SK-N-SH (cell line): ENCODE measurements at places on chromosomes 3 and 15. TPM values are rescaled to one million over a fixed set of nuclear protein-coding genes. Genes with fewer than 3 reads are reported as not detected.
A peak's percentile ranks its signal among the peaks of the same experiment; 100 is the strongest.

DNA sequence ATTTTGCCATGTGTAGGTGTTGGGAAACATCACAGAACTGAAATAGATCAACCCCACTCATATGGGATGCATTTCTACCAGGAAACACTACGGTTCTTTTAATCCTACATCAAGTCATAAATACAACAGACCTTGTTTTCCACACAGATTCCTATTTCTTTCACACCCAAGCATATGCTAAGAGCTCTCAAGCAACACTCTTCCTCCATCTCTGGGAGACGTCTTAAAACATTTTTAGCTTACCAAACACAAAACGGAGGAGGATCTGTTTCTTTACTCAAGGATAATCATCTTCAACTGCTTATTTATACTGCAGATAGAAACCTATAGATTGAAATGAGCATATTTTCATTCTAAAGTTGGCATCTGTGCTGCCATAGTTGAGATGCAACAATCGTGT is 5.1 kb downstream of the GJD2 start:
- DNase-seq: no peak

DNA sequence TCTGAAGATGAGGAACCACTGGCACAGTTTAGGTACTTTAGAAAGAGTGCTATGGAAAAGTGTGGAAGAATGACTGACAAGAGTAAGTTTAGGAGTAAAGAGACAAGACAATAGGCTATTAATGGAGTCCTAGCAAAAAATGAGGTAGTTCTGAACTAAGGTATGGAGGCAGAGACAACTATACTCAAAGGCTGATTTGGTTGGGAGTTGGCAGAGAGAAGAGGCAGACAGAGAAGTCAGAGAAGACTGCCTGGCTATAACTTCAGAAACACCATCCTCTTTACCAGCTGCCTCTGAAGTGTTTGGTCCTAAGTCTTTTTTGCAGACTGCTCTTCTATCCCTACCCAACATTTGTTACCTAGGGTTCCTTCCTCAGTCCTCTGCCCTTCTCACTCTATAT is 19.2 kb downstream of the DYNC1LI1 start:
- no peak for DNase-seq

Gene DZIP1L
- 6.4 and 8.0 TPM in 2 replicates for polyA plus RNA-seq

Gene SPINK8
- not detected in 2 replicates for polyA plus RNA-seq

DNA sequence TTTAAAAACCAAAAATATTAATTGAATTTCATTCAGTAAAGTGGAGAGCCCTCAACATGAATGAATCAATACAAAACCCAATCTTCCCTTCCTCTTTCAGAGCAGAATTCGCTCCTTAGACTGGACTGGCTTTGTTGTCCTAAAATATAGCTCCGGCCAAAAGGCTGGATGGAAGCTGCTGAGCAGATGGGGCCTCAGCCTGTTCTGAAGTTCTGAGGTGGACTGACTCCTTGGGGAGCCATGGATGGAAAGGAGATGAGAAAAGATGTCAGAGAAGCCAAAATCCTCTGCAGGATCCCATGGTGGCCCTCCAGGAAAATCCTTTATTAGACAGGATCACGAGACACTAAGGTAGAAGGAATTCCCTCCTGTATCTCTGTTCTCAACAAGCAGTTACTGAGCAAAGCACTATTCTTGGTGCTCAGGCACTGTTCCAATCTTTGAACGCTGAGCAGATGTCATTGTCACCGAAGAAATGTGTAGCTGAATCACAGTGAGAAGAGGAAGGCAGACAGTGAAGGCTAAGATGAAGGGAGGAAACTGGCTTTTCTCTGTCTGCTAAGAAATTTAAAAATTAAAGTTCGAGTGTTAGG is 122.0 kb downstream of the SEMA6D start:
- no peak for DNase-seq

GRCh38 chr3:23576379-23576959 is 229.3 kb upstream of the UBE2E1 start:
- DNase-seq: no peak

DNA sequence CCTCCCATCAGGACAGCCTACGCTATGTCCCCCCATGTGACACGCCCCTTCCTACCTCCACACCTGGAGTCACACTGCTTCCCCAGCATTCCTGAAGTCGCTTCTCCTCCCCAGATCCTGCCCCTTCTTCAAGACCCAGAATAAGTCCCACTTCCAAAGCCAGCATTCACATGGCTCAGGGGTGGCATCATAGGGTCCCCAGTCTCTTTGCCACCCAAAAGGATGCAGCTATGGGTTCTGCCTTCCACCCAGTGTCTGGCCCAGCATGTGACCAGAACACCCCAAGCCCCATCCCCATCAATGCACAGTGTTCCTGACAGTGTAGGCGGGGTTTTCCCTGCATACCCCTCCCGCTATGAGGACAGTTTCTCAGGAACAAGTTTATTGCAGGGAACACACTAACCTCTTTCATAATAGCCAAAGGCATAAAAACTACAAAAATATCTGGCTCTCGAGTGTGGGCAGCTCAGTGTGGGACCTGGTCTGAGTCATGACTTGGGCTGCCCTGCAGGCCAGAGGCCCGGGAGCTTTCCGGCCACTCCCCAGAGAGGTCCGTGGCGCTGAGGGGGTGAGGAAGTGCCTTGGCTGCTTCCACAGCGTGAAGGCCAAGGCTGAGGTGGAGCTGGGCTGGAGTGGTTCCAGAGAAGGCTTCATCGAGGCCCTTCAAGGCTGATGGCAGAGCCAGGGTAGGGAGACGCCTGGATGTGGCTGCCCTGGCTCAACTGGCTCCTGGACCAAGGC is 5.8 kb downstream of the ISLR start:
- DNase-seq: peak; percentile 37

- no peak for DNase-seq
These were observed 90.2 kb downstream of the NFKBIZ start for GRCh38 chr3:101939361-101940049.

Gene MYL3
- not detected in 2 replicates for polyA plus RNA-seq

GRCh38 chr3:10280177-10280529 is 12.6 kb downstream of the GHRL start:
- no peak for DNase-seq

- DNase-seq: no peak
These were observed 129.9 kb upstream of the TSC22D2 start for GRCh38 chr3:150278195-150278594.

DNA sequence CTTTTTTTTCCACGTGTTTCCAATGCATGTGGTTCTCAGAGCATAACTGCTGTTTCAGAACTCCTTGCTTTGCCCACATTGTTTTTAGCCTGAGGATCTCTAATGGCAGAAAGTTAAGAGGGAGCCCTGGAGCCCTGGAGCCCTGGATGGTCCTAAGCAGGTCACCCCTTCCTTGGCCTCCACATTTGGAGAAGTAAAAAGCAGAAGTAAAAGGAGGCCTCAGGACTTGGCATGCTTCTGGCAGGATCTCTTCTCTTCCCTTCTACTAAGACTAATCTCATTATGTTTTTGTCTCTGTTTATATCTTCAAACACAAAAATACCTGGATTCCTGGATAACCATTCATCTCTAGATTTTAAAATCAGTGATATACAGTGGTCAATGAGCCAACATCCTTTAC is 50.1 kb downstream of the P2RY1 start:
- DNase-seq: no peak

GRCh38 chr15:57923750-57924149 is 141.8 kb downstream of the ALDH1A2 start:
- no peak for DNase-seq

Gene DRD3
- polyA plus RNA-seq: not detected in 2 replicates

GRCh38 chr3:11901286-11901875 is 54.7 kb upstream of the TAMM41 start:
- no peak for DNase-seq

- no peak for DNase-seq
These were observed 10.9 kb downstream of the DNAH1 start for GRCh38 chr3:52326976-52327375.

- no peak for DNase-seq
These were observed 5.7 kb downstream of the LPCAT4 start for GRCh38 chr15:34361278-34361677.

Gene LIPH
- 0.06 TPM in 1 of 2 replicates, not detected in the other for polyA plus RNA-seq

Gene ABHD17C
- 9.2 and 11.7 TPM in 2 replicates for polyA plus RNA-seq

- DNase-seq: no peak
These were observed 40.7 kb upstream of the MAP3K13 start for GRCh38 chr3:185322101-185322719.

DNA sequence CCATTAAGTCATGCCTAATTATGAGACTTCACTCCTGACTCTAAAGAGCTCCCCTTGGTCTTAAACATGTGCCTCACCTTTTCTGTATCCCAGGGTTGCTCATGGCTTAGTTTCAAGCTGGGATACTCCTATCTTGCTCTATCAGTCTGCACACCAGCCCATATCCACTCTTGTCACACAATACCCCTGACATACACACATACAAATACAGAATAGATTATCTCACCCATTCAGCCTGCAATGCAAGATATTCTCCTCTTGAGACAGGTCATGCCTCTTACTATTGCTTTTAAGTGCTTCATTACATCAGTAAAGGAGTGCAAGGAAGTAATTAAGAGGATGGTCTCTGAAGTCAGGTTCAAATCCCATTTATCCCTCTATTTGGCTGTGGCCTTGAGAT is 587.3 kb downstream of the IGSF11 start:
- DNase-seq: no peak

GRCh38 chr3:41711651-41712050 is 250.3 kb downstream of the ULK4 start:
- DNase-seq: no peak

Gene PAQR5
- polyA plus RNA-seq: 3.9 and 4.3 TPM in 2 replicates

GRCh38 chr3:51099794-51100535 is 285.1 kb upstream of the MANF start:
- DNase-seq: peak; percentile 55

Gene OXNAD1
- 6.9 and 10.0 TPM in 2 replicates for polyA plus RNA-seq

DNA sequence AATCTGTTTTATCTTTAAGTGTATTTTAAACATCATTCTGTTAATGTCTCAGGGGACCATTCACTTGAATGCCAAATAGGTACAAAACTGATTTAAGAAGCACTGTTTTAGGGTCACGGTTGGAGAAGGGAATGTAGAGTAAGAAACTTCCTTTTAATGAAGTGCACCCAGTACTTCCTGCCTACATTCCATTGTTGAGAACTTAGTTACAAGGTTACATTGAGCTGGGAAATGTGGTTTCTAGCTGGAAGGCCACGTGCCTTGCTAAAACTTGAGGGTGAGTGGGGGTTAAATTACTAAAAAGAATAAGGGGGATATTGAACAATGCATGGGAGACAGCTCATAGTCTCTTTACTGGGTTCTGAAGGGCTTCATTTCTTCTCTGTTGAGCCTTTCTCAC is 78.3 kb upstream of the TBC1D5 start:
- DNase-seq: no peak

- no peak for DNase-seq
These were observed 57.0 kb upstream of the NR2F2 start for GRCh38 chr15:96273317-96274086.

DNA sequence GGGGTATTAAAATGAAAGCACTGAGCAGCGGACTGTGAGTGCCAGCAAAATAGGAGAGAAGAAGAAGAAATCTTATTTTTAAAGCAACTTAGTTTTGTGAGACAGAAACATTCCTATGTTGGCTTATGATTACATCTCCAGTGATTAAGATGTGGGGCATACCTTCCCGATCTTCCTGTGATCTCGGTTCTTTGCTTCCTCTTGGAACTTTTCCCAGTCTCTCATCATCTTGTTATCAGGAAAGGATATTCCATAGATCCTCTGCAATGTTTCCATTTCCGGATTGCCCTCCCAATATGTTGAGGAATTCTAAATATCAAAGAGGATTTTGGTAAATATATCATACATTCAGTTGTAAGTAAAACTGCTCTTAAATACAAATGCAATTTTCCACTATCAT is 22.2 kb downstream of the TARS3 start:
- no peak for DNase-seq

DNA sequence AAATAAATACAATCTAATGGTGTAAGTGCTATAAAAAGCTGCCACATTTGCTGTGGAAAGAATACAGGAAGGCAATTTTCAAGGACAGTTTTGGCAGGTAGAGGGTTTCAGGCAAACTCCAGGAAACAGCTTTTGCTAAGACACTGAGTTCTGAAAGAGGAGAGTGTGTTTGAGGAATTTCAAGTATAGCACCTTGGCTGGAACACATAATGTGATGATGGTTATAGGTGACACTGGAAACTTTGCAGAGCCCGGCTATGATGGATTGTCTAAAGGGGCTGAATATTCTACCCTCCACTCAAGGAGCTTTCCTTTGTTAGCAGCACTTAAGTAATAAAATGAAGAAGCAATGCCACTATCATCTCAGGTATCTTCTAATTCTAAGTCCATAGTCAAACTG is 209.4 kb upstream of the TGFBR2 start:
- no peak for DNase-seq

Gene DNAJC13
- 10.8 and 17.3 TPM in 2 replicates for polyA plus RNA-seq

Gene GALNT15
- polyA plus RNA-seq: 4.7 and 6.5 TPM in 2 replicates

Gene TIMP4
- polyA plus RNA-seq: not detected in 2 replicates

DNA sequence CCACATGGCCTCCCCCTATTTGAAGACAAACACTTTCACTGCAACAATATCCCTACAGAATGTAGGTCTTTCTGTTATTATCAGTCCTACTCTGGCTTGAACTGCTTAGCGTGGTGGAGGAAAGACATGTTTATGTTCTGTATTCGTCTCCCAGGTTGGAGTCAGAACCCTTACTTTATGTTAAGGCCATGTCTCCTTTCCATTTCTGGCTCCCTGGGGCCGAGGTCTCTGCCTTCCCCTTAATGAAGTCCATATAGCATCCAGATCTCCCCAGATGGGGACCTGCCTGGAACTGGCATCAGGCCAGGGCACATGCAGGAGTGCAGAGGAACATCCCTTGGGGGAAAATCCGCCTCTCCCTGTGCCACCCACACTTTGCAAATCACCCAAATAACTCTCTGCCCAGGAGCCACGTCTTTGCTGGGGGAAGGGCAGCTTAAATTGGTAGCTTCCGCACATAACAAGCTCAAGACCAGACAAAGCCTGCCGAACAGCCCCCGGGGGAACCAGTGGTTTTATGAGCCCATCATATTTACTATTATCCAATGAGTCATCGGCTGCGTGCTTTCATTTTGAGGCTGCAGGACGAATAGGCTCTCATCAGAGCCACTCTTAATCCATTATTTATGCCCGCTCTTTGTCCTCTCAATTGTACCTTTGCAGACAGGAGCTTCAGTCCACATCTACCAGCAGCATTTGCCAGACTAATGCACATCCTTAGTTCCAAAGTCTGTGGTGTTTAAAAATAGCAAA is 237.0 kb downstream of the UACA start:
- peak; percentile 77 for DNase-seq

- peak; percentile 61 for DNase-seq
These were observed 69.3 kb downstream of the CHAC1 start for GRCh38 chr15:41022487-41023090.

DNA sequence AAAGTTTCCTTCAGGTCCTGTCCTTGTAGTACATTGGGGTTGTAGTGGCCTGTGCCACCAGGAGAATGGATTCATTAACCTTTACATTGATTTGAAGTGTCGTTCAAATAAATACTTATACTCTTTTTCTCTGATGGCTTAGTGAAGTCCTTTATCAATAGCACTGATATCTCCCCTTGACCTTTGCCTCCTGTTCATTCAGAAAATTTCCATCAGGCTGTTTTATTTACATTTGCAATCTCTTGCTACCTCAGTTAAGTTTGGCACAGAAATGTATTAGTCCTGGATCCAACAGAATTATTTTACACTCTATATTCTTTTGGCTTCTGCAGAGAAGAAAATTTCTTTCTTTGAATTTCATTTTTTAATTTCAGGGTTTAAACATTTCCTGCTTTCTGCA is 497.0 kb downstream of the RBMS3 start:
- DNase-seq: no peak

Gene SGO1
- 1.6 and 2.2 TPM in 2 replicates for polyA plus RNA-seq
